ENCODE measurements at places on chromosomes 7 and 10. TPM values are rescaled to one million over a fixed set of nuclear protein-coding genes. Genes with fewer than 3 reads are reported as not detected.

AGAP6 gene
- total RNA-seq = 2.2 TPM

GRM8 gene
- not detected for total RNA-seq

DYNC1I1 gene
- total RNA-seq = 3.9 TPM

NUDT13 gene
- total RNA-seq = 1.7 TPM

LMBR1 gene
- total RNA-seq = 125 TPM

RPEL1 gene
- total RNA-seq = 0.20 TPM

SPDYE2 gene
- total RNA-seq = not detected

BHLHA15 gene
- total RNA-seq = 0.44 TPM

ADARB2 gene
- total RNA-seq = 2.0 TPM

AP4M1 gene
- total RNA-seq = 12.5 TPM

NHLRC2 gene
- total RNA-seq = 7.8 TPM

CHCHD3 gene
- total RNA-seq = 53.2 TPM

HBP1 gene
- total RNA-seq = 131 TPM

ELFN1 gene
- under 0.01 TPM for total RNA-seq

RBM20 gene
- total RNA-seq = 2.0 TPM

TOMM7 gene
- 173 TPM for total RNA-seq

TMEM213 gene
- not detected for total RNA-seq

MOGAT3 gene
- total RNA-seq = not detected

NAT16 gene
- not detected for total RNA-seq

SORCS1 gene
- total RNA-seq = not detected

ANXA8 gene
- not detected for total RNA-seq

SLIT1 gene
- total RNA-seq = not detected

NPC1L1 gene
- not detected for total RNA-seq

ALOX5 gene
- not detected for total RNA-seq

KCNIP2 gene
- under 0.01 TPM for total RNA-seq

CUZD1 gene
- total RNA-seq = 0.20 TPM

SHLD2 gene
- 14.6 TPM for total RNA-seq

ENO4 gene
- total RNA-seq = not detected

NFE2L3 gene
- total RNA-seq = 10.3 TPM

IRF5 gene
- total RNA-seq = not detected

RBP3 gene
- not detected for total RNA-seq

PNLIPRP3 gene
- not detected for total RNA-seq

PCBD1 gene
- total RNA-seq = 60.6 TPM

ATP6V0E2 gene
- 13.3 TPM for total RNA-seq

SMNDC1 gene
- total RNA-seq = 4.4 TPM

NPSR1 gene
- total RNA-seq = not detected

SPDYE11 gene
- total RNA-seq = not detected

EGFR gene
- total RNA-seq = 0.20 TPM

FAM180A gene
- not detected for total RNA-seq

Measured in lung microvascular endothelial cell (primary cell).